ENCODE measurements at places on chromosomes 5 and 9. TPM values are rescaled to one million over a fixed set of nuclear protein-coding genes. Genes with fewer than 3 reads are reported as not detected.

DNA sequence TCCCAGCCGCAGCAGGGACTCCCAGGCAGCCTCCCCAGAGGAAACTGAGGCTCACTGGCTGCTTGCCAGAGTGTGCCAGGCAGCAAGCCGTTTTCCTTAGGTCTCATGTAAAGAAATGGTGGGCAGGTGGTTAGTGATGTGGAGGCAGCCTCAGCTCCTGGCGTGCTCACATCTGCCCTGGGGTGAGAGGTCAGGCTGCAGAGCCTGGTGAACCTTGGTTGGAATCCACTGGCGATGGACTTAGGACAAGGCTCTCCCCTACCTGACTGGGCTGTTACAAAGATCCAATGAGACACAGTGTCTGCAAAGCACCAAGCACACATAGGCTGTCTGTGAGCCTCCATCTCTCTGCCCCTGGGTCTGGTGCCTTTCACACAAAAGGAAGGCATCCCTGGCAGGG is 30.9 kb downstream of the LHX6 start:
- DNase-seq: no peak

DNA sequence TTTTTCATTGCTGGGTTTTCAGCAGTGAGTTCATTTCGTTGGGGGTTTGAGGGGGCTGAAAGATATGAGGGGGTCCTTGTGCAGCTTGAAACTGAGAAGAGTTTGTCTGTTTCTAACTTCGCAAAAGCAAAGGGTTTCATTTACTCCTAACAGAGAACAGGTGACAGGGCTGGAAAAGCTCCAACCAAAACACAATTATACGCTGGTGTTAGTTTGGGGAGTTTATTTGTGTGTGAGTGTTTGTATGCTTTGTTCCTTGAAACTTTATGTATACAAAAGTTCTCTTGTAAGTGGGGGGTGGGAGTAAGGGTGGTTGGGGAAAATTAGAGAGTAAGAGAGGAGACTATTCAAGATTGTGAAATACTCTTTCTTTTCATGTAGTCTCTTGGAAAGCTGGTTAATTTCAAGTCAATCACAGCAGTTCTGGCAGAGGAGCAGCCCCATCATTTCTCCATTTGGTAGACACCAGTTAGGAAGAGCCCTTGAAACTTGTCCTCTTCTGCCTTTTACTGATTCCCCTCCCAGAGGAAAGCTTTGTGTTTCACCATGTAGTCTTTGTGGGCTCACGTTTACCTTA is 881 bp downstream of the TNFAIP8 start:
- DNase-seq: no peak

GRCh38 chr9:33349743-33350142 is 52.6 kb downstream of the AQP7 start:
- DNase-seq: no peak

DNA sequence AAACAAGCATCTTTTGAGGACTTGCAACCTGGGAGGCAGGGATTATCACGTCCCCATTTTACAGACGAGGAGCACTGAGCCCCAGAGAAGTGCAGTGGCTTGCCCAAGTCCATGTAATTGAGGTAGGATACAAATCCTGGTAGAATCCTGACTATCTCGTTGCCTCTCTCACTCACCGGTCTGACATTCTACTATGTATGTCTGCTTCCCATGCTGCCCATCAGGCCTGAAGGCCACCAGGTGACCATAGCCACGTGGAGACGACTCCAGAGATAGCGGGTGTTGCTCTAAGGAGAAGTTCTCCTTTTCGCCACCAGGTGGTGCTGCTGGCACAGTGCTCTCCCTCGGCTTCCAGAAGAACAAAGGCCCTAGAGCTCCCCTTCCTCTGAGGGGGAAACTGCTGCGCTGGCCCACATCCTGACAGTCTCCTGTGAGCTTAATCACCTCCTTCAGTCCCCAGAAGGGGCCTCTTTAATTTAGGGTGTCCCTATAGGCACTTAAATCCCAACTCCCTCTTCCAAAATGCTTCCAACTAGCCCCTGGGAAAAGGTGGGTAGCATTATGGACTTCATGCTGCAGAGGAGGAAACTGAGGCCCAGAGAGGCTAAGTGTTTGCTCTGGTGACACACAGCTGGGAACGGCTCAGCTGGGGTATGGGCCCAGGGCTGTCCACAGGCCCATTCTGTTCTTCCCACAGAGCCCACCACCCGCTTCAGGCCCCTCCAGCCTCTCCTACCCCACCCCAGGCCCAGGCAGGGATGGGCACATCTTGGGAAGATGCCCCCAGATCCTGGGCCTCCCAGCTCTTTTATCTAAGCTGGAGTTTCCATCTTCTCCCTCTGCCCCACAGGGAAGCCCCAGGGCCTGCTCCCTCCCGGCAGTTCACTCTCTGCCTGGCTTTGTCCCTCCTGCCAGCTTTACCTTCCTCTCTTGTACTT is 6.4 kb downstream of the SLC34A1 start:
- DNase-seq: peak; percentile 72

Gene REEP5
- total RNA-seq: 144 TPM

Gene KIF4B
- 0.10 TPM for total RNA-seq

GRCh38 chr5:180804129-180804618 is 1.6 kb upstream of the MGAT1 start:
- DNase-seq: no peak

- no peak for DNase-seq
These were observed 369.1 kb downstream of the NDUFS4 start for GRCh38 chr5:53929570-53929969.

DNA sequence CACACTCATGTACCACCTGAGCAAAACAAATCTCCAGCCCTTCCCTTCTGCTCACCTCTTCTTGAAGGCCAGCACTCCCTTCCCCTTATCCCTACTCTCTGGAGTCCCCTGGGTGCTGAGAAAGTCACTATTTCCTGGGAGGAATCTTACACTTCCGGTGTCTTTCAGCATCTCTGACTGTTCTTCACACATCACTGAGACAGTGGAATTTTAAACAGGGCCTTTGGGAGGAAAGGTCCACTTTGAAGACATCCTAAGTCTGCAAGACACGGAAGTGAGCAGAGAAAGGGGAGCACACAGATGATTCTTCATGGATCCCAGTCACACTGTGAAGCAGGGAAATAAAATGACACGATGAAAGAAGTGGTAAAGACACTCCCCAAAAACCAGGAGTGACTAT is 25.6 kb downstream of the FRMD3 start:
- DNase-seq: no peak

GRCh38 chr5:131795228-131795627 is 1.6 kb downstream of the FNIP1 start:
- DNase-seq: no peak

Gene IFT74
- 12.8 TPM for total RNA-seq

Gene RLN2
- total RNA-seq: not detected

GRCh38 chr5:93462916-93463315 is 118.1 kb downstream of the NR2F1-AS1 start:
- DNase-seq: no peak

GRCh38 chr9:38144421-38144820 is 75.4 kb upstream of the SHB start:
- peak; percentile 31 for DNase-seq

DNA sequence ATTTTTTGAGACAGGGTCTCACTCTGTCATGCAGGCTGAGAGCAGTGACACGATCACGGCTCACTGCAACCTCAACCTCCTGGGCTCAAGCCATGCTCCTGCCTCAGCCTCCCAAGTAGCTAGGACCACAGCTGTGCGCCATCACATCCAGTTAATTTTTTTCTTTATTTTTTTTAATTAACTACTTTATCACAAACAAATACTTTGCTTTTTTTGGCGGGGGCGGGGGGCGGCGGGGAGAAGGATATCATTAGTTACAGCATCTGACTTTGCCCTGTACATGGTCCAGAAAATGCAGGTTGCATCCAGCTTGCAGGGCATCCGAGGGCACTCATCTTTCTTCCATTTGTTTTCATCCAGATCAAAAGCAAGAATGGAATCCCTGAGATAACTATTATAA is 201.8 kb upstream of the IER5L start:
- DNase-seq: no peak

Gene SLC34A3
- not detected for total RNA-seq
